Stimulated activated CD4-positive, alpha-beta T cell treated with anti-CD3 and anti-CD28 coated beads, Interleukin-1b, Interleukin-23, amount 100 ng/mL, for 1 hour (primary cell): ENCODE measurements at places on chromosomes 4 and X.

DNA sequence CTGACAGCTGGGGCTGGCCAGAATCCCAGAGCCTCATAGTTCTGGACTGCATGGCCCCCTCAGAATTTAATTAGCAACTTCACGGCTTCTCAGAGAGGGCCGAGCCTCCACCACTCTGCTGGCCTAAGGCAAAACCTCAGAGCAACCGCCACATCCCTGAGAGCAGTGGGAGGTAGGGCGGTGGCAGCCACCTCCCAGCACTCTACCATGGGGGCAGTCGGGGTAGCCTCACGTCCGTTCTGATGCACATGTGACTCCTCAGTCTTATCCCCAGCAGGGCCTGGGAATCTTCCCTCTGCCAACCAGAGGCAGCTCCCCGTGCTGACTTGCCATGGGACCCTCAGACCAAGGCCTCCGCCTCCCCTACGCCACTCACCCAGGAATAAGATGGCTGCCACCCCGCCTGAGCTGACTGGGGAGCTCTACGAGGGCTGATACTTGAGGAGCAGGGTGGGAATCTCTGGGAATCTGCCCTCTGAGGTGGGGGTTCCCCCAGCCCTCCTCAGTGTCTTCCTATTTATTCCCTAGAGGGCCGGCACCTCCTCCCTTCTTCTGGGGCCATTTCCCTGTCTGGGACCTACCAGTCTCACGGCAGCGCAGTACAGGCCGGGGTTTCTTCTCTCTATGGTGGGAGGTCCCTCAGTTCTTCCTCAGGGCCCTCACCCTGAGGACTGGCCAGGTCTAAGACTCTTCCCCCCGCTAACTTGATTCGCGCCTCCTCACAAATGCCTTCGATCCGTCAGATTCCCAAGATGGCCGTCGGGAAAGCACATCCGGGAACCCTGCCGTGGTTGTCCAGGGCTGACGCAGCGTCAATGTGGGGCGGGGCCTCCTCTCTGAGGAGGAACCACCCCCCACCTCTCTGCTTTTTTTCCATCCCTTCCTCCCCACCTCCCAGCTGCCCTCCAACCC, at the start of gene MAGEC2:
TSS of gene MAGEC2 (minus strand) at position 769 of the 912 bp plus-strand sequence. CDS start 1,303 bp downstream, outside the sequence.
- DNase-seq: no peak

- no peak for DNase-seq
These were observed 41.0 kb downstream of the FNIP2 start for GRCh38 chr4:158809611-158810486.

GRCh38 chr4:752196-752861, 46.7 kb downstream of the PCGF3 start:
- DNase-seq: no peak

DNA sequence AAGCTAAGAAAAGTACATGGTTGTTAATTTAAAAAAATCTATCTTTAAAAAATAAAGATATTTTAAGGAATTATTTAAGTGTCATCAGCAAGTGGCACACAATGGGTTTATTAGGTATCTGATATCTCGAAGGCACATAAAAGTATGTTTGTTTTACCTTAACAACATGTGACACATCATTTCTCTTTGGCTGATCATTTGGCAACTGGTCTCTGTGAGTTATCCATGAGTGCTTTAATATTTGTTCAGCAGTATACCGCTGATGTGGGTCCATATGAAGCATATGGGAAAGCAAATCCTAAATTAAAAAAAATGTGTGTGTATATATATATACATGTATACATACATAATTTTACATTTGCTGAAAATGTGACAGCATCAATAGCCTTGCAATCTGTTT, 123.2 kb downstream of the RPS6KA6 start:
- DNase-seq: no peak

DNA sequence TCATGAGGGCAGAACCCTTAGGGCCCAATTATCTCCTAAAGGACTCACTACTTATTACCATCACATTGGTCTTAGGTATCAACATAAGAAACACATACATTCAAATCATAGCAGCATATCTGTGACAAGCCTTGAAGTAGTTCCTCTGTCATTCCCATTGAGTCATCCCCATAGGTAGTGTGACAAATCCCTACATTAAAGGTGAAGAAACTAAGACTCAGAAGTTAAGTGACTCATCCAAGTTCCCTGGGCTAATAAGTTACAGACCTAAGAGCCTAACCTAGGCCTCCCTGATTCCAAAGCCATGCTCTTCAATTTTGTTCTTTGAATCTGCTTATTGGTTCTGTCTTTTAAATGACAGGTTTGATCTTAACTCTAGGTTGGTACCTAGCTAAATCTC, 58.2 kb downstream of the CD38 start:
- DNase-seq: no peak

DNA sequence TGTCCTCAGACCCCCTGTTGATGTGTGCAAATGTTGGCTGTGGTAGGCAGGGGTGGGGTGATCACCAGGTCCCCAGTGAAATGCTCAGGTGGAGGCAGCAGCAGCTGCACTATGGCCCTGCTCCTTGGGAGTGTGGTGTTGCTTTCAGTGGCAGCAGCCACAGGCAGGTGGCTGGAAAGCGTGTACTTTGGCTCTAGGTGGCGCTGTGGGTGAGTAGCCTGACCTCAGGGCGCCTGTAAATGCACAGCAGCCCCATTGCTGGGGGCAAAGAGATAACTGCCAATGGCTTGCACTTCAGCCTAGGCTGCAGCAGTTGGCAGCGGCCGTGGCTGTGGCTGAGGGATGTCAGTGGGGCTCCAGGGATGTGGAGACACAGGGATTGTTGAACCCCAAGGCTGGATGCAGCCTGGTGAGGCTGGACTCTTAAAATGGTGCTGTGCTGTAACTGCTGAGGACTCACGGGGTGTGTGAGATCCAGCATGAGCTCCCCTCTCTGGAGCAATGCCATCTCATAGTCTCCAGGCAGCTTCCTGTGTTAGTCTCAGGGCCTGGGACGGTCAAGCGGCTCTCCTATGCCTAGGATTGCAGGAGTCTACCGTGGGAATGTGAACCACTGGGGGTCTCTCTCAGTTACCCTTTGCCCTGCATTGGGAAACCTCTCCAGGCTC, 421.7 kb upstream of the HTR2C start:
- DNase-seq: no peak

DNA sequence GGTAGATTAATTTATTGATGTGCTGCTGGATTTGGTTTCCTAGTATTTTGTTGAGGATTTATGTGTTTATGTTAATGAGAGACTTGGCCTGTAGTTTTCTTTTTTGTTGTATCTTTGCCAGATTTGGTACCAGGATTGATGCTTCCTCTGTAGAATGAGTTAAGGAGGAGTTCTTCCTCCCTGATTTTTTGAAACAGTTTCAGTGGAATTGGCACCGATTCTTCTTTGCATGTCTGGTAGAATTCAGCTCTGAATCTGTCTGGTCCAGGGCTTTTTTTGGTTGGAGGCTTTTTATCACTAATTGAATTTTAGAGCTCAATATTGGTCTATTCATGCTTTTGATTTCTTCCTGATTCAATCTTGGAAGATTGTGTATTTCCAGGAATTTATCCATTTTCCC, 174.0 kb upstream of the NDST4 start:
- DNase-seq: no peak

- no peak for DNase-seq
These were observed 399.0 kb downstream of the GBA3 start for GRCh38 chr4:23091711-23092110.

GRCh38 chr4:145075742-145076468, 22.1 kb downstream of the ANAPC10 start:
- DNase-seq: no peak

- DNase-seq: no peak
These were observed 70.8 kb upstream of the PGRMC2 start for GRCh38 chr4:128358231-128358912.

- DNase-seq: no peak
These were observed 1.6 kb upstream of the LNX1 start for GRCh38 chr4:53592686-53593501.

DNA sequence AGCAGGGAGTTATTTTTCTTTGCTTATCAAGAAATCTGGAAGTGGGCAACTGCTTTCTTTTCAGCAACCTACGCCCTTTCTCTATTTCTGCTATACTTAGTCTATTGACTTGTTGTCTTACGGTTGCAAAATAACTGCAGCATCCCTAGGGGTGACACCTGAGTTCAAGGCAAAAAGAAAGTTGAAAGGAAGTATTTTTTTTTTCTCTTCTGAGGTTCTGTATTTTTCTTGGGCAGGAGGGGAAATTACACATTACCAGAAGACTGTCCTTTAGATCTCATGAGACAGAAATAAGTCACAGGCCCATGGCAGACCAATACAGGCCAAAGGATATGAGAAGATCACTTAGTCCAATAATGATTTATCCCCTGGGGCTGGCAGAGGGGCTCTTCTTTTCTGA, 204.7 kb upstream of the CASK start:
- DNase-seq: no peak

DNA sequence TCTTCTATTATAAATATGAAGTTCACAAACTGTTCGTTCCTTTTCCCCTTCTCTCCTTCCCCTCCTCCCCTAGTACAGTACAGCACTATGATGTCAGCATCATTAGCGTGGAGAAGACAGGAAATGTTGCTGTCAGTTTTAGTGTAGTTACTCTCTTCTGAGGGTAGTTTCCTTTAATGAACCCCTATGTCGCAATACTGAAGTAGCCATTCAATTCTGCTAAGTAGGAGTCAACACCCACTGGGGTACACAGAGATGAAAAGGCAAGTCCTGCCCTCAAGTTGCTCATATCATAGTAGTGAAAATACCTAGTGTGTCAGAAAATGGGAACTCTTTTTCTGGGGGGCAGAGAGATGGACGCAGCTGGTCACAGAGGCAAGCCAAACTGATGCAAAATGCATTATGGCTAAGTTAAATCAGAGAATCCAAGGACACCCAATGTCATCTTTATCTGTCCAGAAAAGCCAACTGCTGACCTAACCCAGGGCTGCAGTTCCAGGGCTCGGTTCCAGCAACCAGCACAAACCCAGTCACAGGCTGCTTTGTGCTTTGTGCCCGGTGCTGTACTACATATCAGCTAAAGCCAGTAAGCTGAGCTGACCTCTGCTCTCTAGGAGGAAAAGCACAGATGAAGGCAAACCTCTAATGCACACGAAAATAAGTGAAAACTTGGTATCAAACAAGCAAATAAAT, 31.5 kb downstream of the GRIA3 start:
- DNase-seq: no peak

DNA sequence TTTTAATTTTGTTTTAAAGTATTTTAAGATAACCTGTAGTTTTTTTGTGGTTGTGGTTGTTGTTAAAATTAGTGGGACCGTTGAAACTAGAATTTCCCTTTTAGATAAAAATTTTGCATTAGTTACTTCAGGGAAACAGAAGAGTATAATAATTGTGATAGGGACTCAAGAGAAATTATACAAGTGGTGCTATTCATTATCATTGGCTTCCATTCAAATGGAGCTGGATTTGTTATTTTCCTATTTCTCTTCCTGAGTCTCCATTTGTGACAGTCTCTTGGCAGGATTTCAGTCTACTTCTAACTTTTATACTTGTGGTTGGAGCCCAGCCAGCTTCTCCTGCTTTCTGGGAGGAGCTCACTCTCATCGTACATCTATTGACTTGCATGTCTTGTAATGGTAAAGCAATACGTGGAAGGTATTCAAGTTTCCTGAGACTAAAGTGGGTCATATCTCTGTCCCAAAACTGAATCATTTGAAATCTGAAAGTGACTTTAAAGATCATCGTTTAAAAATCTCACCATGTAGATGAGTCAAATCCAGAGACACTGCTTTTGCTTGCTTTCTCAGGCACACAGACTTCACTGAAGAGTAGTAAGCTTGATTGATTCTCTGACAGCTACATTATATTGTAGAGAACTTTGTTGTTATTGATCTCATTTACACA, 155.8 kb downstream of the RPA4 start:
- no peak for DNase-seq

GRCh38 chrX:727738-728621, 97.4 kb downstream of the SHOX start:
- no peak for DNase-seq

GRCh38 chrX:10213716-10214115, 56.9 kb downstream of the CLCN4 start:
- no peak for DNase-seq

- no peak for DNase-seq
These were observed 351.8 kb upstream of the FGF13 start for GRCh38 chrX:139063364-139063763.

DNA sequence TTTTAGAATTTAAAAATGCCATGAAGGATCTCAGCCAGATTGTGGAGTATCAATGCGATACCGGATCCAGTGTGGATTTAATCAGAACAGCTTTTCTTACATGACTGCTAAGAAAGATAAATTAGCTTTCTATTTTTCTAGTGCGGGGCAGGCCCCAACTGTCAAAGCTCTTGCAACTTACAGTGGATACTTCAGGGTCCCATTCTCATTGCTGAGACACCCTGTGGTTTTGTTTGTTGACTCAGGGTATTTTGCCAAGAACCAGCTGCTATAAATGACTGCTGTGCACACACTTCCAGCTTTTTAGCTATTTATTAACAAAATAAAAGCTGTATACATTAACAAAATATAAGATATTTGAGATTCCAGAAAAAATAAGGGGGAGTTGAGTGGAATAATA, 166.4 kb downstream of the DCLK2 start:
- DNase-seq: no peak

DNA sequence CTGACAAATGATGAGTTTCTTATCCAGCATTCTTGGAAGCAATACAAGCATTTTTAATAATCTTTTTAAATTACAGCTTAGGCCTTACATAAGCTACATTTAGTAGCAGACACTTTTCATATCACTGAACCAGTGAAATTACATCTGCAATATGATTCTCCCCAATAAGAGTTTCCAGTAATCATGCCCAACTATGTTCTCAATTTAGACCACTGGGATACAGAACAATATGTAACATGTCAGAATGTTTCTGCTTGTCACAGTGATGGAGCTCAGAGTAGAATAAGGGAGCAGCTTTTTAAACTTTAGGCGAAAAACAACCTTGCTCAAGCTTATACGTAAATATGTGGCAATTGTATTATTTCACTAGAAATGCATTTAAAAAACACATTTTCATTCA, 1132.2 kb downstream of the FAT4 start:
- no peak for DNase-seq

- no peak for DNase-seq
These were observed 35.7 kb downstream of the GATB start for GRCh38 chr4:151725087-151725486.

DNA sequence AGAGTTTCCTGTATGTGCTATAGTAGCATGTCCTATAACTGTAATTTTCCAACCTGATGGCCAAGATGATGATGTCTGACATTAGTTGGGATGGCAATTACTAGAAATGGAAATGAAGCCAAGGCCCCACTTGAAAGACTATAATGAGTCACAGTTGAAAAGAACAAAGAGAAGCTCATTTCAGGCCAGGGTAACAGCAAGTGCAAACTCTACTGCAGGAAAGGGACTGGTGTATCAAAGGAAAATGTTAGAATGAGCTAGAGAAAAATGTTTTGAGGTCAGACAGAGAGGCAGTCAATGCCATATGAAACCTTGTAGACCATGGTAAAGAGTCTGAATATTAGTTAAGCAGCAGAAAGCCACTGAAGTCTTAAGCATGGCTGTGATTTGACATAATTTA, 146.2 kb upstream of the SH3RF1 start:
- DNase-seq: no peak
